ENCODE measurements at places on chromosomes 7 and 10. TPM values are rescaled to one million over a fixed set of nuclear protein-coding genes. Genes with fewer than 3 reads are reported as not detected.
A peak's percentile ranks its signal among the peaks of the same experiment; 100 is the strongest.

- no peaks in the 10 kb centered on the region for H3K36me3 ChIP-seq
- peaks cover 33% of the 10 kb centered on the region for H3K27me3 ChIP-seq
- H3K4me1 ChIP-seq = no peaks in the 10 kb centered on the region
- no peak overlapping the region for H3K4me3 ChIP-seq
Observed at GRCh38 chr10:127734753-127735152, 2.2 kb upstream of the FOXI2 start.

DNA sequence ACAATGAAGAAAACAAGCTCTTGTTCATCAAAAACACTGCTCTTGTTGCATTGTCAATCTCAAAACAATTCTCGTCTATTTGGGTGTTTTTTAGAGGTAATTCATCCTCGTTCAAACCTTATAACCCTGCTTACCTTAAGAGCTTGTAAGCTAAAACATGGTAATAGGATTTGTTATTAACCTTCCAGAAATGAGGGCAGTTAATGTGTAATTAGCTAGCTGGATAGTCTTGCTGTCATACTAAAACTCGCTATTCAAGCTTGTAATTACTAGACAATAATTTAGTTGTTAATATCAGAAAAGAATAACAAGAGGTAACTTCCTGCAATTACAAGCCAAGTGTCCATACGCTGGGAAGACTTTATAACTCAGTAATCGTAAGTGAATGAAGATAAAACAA, 101.6 kb downstream of the UBE2H start:
- H3K27me3 ChIP-seq = no peaks in the 10 kb centered on the region
- H3K4me1 ChIP-seq = no peaks in the 10 kb centered on the region
- no peak for DNase-seq
- H3K36me3 ChIP-seq = no peaks in the 10 kb centered on the region

DNA sequence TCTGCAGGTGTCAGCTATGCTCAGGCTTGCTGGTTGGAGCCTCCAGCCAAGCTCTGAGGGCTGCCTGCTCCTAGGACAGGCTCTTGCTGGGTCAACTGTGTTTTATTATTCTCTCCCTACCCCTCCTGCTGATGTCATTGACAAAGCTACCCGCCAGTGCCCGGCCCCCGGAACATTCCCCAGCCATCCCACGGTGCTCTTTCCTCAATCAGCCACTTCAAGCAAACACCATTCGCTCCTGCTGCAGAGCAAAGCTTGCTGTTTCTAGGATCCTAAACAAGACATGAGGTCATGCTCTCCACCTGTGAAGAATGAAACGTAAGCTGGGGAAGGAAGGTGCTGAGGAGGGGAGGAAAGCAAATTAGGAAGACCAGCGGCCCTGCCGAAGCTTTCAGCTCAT, 2.1 kb upstream of the C10orf71 start:
- H3K27ac ChIP-seq = no peak overlapping the region
- H3K4me3 ChIP-seq = no peak overlapping the region
- no peaks in the 10 kb centered on the region for H3K36me3 ChIP-seq
- H3K4me1 ChIP-seq = no peaks in the 10 kb centered on the region
- H3K27me3 ChIP-seq = no peaks in the 10 kb centered on the region
- DNase-seq = no peak

DNA sequence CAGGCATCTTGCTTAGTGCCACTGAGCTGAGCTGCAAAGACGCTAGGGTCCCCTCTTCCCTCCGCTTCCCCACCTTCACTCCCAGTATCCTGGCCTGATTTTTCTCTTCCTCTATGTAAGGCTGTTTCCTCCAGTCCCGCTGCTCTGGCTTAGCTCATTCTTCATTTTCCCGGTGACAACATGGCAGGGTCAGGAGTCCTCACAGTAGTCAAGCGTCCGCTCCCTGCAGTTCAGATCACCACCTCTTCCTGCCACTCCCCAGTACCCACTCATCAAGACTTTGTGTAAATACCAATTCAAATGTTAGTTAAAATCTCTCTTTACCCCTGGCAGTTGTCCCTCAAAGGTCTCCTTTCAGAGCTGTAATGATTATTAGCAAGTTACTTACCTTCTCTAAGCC, 650.4 kb upstream of the CELF2 start:
- H3K27ac ChIP-seq = no peak overlapping the region
- H3K4me1 ChIP-seq = no peaks in the 10 kb centered on the region
- H3K36me3 ChIP-seq = no peaks in the 10 kb centered on the region
- H3K27me3 ChIP-seq = no peaks in the 10 kb centered on the region
- no peak overlapping the region for H3K4me3 ChIP-seq
- DNase-seq = no peak

GRCh38 chr7:146150153-146150552, 33.6 kb downstream of the CNTNAP2 start:
- no peak overlapping the region for H3K27ac ChIP-seq
- DNase-seq = no peak
- H3K27me3 ChIP-seq = no peaks in the 10 kb centered on the region
- H3K4me1 ChIP-seq = no peaks in the 10 kb centered on the region

GRCh38 chr10:79446758-79447084, 1.3 kb upstream of the ZCCHC24 start:
- peaks cover 11% of the 10 kb centered on the region for H3K4me1 ChIP-seq
- no peaks in the 10 kb centered on the region for H3K27me3 ChIP-seq
- peak; percentile 76 for DNase-seq
- H3K4me3 ChIP-seq = peak overlapping the region; percentile 92
- H3K36me3 ChIP-seq = no peaks in the 10 kb centered on the region

DNA sequence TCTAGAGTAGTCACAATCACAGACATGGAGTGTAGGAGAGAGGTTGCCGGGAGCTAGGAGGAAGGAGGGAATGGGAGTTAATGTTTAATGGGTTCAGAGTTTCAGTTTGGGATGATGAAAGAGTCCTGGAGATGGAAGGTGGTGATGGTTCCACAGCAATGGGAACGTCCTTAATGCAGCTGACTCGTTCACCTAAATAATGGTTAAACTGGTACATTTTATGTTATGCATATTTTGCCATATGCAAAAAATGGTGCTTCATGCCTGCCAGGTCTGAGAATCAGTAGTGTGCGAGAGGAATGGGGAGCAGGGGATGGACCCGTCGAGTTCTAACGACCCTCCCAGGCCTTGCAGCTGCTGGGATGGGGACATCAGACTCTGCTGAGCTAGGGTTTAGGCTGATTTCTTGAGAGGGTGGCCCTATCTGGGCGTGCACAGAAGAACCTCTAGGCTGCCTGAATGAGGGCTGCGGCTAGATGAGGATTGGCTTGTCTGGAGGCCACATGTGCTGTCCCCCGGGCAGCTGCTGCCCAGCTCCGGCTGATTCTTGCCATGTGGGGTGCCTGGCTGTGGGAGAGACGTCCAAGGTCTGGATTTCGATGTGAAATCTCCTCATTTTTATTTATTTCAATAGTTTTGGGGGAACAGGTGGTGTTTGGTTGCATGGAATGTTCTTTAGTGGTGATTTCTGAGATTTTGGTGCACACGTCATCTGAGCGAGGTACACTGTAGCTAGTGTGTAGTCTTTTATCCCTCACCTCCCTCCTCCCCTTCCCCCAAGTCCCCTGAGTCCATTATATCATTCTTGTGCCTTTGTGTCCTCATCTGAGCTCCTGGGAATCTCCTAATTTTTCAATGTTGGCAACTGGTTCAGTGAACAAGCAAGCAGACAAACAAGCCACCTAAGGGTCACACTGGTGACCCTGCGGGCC, 116.0 kb downstream of the GRK5 start:
- no peaks in the 10 kb centered on the region for H3K27me3 ChIP-seq
- no peaks in the 10 kb centered on the region for H3K4me1 ChIP-seq
- no peak for DNase-seq
- no peak overlapping the region for H3K4me3 ChIP-seq
- H3K36me3 ChIP-seq = no peaks in the 10 kb centered on the region

GIMAP1 gene
- total RNA-seq = 19.1 TPM

GRCh38 chr7:157041514-157042277, 31.2 kb upstream of the MNX1 start:
- H3K4me3 ChIP-seq = no peak overlapping the region
- H3K27ac ChIP-seq = no peak overlapping the region

MACROH2A2 gene
- total RNA-seq = 1.8 TPM

SHLD2 gene
- total RNA-seq = 61.6 TPM

GATA3 gene
- total RNA-seq = 2.1 TPM

NRP1 gene
- 69.4 TPM for total RNA-seq

LSM8 gene
- total RNA-seq = 14.1 TPM

DNA sequence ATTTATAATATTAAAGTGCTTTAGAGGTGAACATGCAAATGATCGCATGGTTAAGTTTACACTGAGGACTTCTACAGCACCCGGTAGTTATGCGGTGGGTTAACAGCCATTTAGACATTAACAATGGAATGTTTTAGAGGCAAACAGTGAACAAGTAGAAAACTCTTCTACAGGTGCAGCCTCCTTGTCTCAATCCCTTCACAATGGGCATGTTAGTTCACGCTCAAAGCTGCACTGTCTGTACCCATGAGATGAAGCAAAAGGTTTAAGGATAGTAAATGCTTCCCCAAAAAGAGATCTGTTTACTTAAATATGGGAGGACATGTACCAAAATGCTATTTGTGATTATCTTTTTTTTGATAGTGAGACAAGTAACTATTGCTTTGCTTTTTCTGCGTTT, 25.1 kb downstream of the PUS7 start:
- no peaks in the 10 kb centered on the region for H3K27me3 ChIP-seq
- no peak overlapping the region for H3K4me3 ChIP-seq
- H3K36me3 ChIP-seq = no peaks in the 10 kb centered on the region
- no peak overlapping the region for H3K27ac ChIP-seq

DNA sequence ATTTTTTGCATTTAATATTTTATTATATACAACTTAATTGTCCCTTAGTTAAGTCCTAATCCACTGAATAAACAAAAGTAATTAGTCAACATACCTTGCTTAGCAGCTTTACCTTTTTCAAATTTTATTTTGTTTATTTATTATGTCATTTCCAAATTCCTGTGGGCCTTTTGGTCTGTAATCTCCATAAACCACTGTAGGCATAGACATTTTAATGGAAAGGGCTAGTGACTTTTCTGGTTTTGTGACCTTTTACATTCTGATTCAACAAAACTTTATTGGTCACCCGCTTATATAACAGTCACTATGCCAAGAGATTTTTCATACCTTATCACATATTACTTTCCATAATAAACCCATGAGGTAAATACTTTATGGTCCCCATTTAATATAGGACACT, 181.3 kb upstream of the PRPS1L1 start:
- no peaks in the 10 kb centered on the region for H3K4me1 ChIP-seq
- H3K27me3 ChIP-seq = no peaks in the 10 kb centered on the region
- DNase-seq = no peak
- H3K4me3 ChIP-seq = no peak overlapping the region
- H3K36me3 ChIP-seq = no peaks in the 10 kb centered on the region

GHRHR gene
- total RNA-seq = not detected

DNA sequence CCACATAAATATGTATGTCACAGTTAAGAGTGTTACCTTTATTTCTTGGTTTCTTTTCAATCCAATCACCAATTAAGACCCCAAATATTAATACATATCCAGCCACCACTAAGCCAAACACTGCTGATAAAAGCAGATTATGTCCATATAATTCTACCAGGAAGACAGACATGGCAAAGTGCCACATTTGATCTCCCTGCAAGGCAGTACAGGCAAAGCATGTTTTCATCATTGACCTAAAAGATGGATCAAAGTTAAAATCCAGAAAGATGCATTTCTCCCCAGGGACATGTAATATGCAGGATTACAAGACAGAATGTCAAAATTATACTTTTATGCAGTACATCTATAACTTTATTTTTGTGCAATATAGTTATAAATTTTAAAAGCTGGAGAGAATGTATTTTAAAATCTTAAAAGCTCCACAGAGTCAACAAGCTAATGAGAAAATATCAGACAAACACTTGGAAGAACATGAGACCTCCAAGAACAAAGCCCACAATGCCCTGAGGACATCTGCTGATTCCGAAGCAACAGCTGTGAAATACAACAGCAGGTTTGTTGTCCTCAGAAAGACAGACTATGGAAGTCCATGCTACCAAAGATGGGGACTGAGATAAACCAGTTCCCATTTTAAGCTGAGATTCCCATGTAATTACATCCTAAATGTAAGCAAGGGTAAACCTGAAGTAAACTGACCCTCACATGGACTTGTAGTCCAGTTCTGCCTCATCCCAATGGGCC, 54.5 kb upstream of the TOMM7 start:
- H3K4me1 ChIP-seq = no peaks in the 10 kb centered on the region
- no peak overlapping the region for H3K4me3 ChIP-seq
- no peaks in the 10 kb centered on the region for H3K36me3 ChIP-seq
- no peak overlapping the region for H3K27ac ChIP-seq
- no peak for DNase-seq

OR2A1 gene
- total RNA-seq = 3.8 TPM

DNA sequence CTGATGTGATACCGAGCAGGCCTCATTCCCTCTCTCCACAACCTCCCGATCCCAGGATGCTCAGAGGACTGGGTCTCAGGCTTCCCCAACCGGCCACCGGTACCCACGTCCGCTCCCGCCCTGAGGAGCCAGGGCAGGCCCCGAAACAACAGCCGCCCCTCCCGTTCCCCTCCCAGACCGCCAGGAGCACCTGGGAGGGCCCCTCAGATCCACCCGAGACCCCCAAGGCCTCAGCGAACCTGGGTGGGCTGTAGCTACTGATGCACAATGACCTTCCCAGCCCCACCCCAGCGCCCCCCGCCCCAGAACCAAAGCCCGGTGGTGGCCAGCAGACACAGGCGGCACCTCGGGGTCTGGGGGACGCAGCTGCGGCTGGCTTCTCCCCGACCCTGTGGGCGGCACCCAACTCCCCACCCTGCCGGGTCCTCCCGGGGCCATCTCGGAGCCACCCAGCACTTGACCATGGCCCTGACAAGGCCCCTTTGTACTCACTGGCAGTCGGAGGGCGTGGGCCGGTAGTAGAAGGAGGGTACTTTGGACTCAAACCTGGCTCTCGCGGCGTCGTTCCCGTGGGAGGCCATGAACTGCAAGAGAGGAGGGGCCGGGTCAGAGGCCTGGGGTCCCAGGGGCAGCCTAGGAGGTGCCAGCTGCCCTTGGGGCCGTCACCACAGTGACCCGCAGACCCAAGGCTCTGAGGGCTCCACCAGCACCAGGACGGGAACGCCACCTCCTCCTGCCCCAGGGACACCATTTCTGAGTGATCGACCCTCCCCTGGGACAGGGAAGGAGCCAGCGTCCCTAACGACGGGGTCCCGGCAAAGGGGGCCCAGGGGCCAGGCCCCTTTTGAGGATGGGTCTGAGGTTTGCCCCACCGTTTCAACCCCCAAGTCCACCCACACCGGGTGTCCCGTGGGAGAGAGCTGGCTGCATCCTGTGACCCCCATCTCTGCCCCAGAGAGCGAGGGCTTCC, 28.1 kb downstream of the ADAP1 start:
- no peak overlapping the region for H3K27ac ChIP-seq
- no peaks in the 10 kb centered on the region for H3K36me3 ChIP-seq
- no peaks in the 10 kb centered on the region for H3K4me1 ChIP-seq
- no peak overlapping the region for H3K4me3 ChIP-seq
- DNase-seq = peak; percentile 13

- H3K4me3 ChIP-seq = no peak overlapping the region
- H3K36me3 ChIP-seq = no peaks in the 10 kb centered on the region
- DNase-seq = no peak
- H3K27ac ChIP-seq = no peak overlapping the region
Observed at GRCh38 chr10:63633677-63634487, 112.7 kb downstream of the REEP3 start.

- no peaks in the 10 kb centered on the region for H3K4me1 ChIP-seq
- no peak overlapping the region for H3K27ac ChIP-seq
- H3K36me3 ChIP-seq = no peaks in the 10 kb centered on the region
Observed at GRCh38 chr10:129744134-129745111, 219.7 kb downstream of the EBF3 start.

GRCh38 chr10:114070710-114071109, 27.0 kb downstream of the ADRB1 start:
- H3K36me3 ChIP-seq = no peaks in the 10 kb centered on the region
- DNase-seq = no peak
- no peaks in the 10 kb centered on the region for H3K27me3 ChIP-seq
- no peak overlapping the region for H3K27ac ChIP-seq
- no peak overlapping the region for H3K4me3 ChIP-seq
- H3K4me1 ChIP-seq = no peaks in the 10 kb centered on the region
